Neural progenitor cell (in vitro differentiated cells): ENCODE measurements at places on chromosomes 11 and 22. TPM values are rescaled to one million over a fixed set of nuclear protein-coding genes. Genes with fewer than 3 reads are reported as not detected.

GRCh38 chr11:132231656-132232347 lies 861.4 kb downstream of the NTM start:
- no peak for DNase-seq

DNA sequence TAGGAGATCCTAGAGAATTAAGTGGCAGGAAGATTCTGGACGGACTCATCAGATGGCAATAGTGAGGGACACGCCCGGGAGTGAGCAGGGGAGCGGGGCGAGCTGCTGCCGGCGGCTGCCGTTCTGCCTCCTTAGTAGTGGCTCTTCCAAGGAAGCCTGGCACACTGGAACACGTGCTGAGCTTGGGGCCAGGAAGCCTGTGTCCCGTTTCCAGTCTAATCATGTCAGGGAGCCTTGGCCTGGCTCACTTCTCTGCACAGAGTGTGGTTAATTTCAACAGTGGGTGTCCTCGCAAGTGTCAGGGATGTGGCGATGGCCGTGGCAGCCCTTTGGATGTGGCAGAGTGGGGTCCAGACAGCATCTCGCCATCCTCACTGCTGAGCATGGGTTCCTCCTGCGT lies 16.5 kb downstream of the GLB1L3 start:
- DNase-seq, result no peak

The PGA5 gene
- total RNA-seq, result 0.19 TPM in 1 of 2 replicates, not detected in the other

DNA sequence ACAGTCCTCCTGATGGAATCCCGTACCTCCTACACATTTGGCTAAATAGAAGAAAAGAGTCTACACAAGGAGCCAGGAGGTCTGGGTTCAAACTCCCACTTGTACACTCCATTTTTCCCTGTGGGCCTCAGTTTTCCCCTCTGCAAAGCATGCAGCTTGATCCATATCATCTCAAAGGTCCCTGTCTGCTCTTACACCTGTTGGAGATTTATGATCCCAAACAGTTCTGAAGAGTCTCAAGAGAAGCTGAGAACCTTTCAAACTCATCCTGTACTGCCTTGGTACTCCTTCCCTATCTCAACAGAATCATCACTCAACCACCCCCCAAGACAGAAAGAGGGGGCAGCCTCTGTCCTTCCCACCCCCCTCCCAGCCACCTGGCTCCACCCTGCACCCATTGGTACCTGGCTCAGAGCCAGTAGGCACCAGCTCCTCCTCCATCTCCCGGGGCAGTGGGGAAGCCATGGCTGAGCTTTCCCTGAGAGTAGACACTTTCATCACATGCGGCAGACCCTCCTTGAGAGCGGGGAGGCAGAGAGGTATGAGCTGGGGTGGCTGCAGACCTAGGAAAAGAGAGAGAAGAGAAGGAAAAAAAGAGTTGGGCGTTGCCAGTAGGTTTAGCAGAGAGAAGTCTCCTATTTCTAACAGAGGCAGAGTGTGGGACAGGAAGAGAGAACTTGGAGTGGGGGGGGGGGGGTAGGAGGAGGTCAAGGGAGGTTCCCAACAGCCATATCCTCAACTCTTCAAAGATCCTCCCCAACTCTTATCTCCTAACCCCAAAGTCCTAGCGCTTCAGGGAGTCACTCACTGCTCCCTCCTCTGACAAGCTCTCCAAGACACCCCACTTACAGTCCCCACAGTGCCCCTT lies 3.1 kb downstream of the TNKS1BP1 start:
- no peak for DNase-seq

The FJX1 gene
- total RNA-seq, result 53.3 and 155 TPM in 2 replicates

DNA sequence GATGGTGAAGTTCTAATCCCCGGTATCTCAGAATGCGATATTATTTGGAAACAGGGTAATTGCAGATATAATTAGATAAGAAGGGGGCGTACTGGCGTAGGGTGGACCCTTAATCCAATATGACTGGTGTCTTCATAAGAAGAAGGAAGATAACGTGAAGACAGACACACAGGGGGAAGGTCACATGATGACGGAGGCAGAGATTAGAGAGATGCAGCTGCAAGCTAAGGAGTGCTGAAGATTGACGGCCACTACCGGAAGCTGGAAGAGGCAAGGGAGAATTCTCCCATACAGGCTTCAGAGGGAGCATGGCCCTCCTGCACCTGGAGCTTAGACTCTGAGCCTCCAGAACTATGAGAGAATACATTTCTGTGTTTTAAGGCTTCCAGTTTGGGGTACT lies 54.8 kb downstream of the MIAT start:
- no peak for DNase-seq

GRCh38 chr22:45908961-45909360 lies 68.0 kb downstream of the WNT7B start:
- DNase-seq, result peak; percentile 33

The WEE1 gene
- 123 and 156 TPM in 2 replicates for total RNA-seq

- DNase-seq, result no peak
These were observed 21.9 kb upstream of the LYVE1 start for GRCh38 chr11:10590218-10590915.

The CCDC116 gene
- 0.15 TPM in 1 of 2 replicates, not detected in the other for total RNA-seq

GRCh38 chr11:95371153-95371552 lies 140.2 kb upstream of the SESN3 start:
- DNase-seq, result no peak

- no peak for DNase-seq
These were observed 62.8 kb downstream of the MORC2 start for GRCh38 chr22:30905696-30906341.
